ENCODE measurements at places on chromosomes 3 and 15.
A peak's percentile ranks its signal among the peaks of the same experiment; 100 is the strongest.

DNA sequence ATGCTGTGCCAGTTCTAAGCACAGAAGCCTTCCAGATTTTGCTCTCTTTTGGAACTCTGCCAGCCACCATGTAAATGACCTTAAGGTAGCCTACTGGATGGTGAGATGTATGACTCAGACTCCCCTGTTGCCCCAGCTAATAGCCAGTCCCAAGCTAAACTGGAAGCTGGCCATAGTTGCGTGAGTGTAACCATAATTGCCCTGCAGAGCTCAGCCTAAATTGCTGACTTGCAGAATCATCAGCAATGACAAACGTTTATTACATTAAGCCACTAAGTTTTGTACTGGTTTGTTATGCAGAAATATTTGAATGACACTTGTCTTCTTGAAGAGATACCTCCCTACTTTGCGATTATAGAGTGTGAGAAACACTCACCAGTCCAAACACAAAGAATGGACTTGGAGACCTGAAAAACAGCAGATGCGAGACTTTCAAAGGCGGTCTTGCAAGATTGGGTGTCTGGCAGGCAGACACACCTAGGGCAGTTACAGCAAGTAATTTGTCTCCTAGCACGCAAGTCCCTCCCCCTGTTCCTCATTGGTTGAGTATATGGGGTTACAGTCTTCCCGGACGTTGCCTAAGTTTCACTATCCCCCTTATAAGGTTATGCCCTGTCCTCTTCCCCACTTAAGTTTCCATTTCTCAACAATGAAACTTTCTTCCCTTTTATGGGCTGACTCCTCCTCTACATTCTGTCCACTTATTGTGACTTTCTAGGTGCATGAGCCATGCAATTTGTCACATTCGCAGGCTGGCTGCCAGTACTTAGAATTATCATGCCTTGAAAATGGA lies 83.6 kb upstream of the XCR1 start:
- no peak for DNase-seq

- DNase-seq = no peak
Observed at GRCh38 chr3:127929818-127930413, 14.9 kb downstream of the KBTBD12 start.

- DNase-seq = no peak
Observed at GRCh38 chr15:48695088-48695826, 49.7 kb upstream of the FBN1 start.

- no peak for DNase-seq
Observed at GRCh38 chr3:79162653-79163052, 605.1 kb downstream of the ROBO1 start.

GRCh38 chr3:156382458-156383346 lies 172.2 kb downstream of the SSR3 start:
- no peak for DNase-seq

GRCh38 chr3:32602206-32602605 lies 31.5 kb upstream of the DYNC1LI1 start:
- no peak for DNase-seq

GRCh38 chr3:115098354-115099073 lies 48.6 kb downstream of the ZBTB20 start:
- no peak for DNase-seq

- DNase-seq = no peak
Observed at GRCh38 chr3:128349963-128350599, 116.6 kb downstream of the DNAJB8 start.

DNA sequence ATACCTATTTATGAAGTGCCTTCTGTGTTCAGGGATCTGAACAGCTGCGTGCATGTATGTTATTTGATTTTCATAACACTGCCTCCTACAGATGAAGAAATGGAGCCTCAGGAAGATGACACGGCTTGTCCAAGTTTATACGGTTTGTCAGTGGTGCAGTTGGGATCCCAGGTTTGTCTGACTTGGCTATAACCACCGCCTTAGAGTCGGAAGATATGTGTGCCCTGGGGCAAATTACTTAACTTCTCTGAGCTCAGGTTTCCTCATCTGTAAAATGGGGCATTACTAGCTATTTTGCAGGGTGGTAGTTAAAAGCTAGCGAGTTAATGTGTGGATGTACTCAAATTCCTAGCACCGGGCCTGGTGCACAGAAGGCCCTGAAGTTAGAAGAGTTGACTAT lies 54.1 kb upstream of the ANP32A start:
- DNase-seq = no peak

- DNase-seq = no peak
Observed at GRCh38 chr3:192706272-192706671, 21.1 kb downstream of the FGF12 start.

DNA sequence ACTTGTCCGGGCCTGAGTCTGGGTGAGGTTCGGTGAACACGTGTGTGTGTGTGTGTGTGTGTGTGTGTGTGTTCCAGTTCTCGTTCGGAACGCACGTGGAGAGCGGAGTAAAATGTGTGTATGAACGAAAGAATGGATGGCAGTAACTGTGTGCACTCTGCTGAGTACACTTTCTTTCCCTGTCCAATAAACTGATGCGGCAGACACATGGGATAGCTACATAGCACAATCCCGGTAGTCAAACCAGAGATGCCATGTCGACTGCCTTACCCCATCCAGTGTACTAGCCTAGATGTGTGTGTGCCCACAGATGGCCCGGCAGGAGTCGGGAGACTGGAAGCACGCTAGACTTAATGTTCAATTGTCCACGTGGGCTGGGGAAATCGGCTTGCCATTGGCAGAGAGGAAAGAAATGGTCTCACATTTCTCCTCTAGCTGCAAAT lies 507 bp upstream of the GOLIM4 start:
- no peak for DNase-seq

DNA sequence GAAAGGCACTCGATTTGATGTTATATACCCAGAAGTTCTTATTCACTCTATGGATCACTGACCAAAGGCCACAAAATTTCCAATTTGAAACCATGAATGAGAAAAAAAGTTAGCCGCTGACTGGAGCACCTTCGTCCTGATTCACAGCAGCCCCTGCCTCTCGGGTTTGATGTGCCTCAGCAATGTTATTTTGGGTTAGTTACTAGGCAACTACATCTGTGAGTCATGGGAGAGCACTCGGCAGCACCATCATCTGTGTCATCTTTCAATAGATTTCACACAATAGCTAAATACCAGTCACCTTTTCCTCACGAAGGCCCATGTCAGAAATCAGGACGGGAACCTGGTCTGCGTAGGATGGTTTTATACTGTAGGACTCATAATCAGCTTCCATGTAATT lies 269.2 kb downstream of the ZBBX start:
- DNase-seq = no peak

DNA sequence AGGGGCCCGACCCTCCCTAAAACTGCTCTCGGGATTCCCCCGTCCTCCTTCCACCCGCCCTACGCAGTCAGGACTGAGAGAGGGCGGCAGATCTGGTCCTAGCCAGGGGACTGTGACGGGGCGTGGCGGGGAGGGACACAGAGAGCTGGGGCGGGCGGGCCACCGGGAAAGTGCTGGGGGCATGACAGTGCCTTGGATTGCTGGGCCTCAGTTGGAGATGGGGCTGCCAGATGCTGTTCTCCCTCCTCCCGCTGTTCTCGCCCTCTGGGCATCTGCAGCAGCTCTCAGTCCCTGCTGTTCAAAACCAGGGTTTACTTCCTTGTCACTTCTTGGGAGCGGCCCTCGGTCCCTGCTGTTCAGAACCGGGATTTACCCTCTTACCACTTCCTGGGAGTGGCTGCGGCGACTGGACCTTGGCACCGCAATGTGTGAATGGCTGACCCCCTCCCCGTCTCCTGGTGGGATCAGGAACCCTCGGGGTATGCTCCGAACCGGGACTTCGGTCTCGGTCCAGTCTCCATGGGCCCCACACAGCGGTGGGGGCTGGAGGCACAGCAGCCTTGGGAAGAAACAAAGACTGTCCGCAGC lies 1.8 kb upstream of the RPP25 start:
- DNase-seq = no peak

DNA sequence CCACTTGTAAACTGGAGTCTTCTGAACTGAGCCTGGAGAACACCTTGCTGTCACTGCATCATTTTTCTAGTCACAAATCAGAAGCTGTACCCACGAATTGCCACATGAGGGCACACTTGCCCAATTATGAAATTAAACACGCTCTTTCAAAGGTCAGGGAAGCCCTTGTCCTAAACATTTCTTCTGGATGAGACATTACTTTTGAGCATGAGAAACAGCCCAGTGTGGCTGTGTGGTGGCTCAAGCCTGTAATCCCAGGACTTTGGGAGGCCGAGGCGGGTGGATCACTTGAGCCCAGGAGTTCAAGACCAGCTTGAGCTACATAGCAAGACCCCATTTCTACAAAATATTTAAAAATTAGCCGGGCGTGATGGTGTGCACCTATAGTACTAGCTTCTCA lies 27.5 kb upstream of the CFAP161 start:
- DNase-seq = peak; percentile 16

GRCh38 chr3:149009732-149010131 lies 18.4 kb downstream of the GYG1 start:
- DNase-seq = no peak

DNA sequence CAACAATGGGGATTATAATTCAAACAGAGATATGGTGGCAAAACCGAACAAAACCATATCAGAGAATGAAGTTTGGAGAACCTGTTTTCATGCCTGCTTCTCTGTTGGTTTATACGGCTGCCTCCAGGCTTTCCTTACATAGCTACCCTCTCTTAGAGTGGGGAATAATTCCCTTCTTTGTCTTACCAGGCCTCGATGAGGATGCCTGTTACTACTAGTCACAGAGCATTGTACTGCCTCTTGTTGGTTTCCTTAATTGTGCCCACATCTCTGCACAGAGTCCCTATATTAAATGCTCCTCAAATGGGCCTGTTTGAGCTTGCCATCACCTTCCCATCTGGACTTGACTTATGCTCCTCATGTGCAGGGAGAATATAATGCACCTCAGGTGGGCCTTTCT lies 92.9 kb downstream of the NCEH1 start:
- DNase-seq = no peak

- peak; percentile 34 for DNase-seq
Observed at GRCh38 chr3:54427941-54428871, 305.9 kb downstream of the CACNA2D3 start.

DNA sequence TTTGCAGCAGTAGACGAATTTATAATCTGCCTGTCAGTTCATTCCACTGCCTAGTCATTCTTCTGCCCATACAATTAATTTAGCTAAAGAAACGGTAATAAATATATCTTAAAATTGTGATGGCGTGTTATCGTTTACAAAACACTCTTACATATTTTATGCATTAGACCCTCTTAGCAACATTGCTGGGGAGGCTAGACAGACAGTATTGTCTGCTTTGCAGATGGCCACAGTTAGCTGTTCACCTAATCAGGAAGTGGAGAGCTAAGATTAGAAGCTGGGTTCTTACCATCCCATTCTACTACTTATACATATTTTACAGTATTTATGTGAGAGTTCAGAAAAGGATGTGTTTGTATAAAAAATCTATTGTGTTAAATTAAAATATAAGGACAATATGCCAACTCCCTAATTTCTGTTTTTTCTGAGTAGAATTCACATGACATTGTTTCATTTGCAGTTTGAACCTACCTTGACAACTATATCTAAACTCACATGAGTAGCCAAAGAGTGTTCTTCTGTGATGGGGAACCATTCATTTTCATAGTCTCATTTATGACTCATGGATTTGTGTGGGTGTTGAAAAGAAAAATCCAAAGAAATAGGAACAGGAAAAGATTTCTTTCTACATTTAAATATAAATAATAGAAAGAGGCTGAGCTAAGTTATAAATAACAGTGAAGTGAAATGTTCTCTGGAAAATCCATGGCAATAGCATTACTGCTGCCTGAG lies 41.7 kb upstream of the C3orf80 start:
- no peak for DNase-seq

GRCh38 chr3:20400686-20401085 lies 214.7 kb upstream of the SGO1 start:
- DNase-seq = no peak

GRCh38 chr3:194906229-194906629 lies 220.5 kb downstream of the FAM43A start:
- DNase-seq = no peak

DNA sequence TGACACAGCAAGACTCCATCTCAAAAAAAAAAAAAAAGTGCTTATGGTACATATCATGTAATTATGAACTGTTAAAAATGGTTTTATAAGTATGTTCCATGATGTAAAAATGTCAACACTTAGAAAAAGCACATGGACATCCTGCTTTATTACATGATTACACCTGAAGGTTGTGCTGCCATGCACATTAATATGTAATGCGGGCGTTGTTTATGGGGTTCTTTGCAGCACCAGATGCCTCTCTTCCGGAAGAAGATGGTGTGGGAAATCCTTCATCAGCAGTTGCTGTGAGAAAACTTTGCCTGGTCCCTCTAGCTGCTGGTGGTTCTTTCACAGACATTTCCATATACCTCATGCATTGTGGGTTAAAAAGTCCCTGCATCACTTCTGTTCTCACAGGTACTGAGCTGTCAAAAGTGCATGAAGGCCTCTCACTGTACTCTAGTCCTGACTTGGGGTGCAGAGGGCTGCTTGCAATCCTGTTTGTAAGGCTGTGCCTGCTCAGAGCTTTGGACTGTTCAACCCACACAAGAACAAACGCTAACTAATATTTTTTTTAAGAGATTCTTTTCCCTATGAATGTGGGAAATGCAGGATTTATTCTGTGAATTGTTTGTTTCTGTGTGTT lies 43.6 kb downstream of the SENP2 start:
- DNase-seq = no peak

DNA sequence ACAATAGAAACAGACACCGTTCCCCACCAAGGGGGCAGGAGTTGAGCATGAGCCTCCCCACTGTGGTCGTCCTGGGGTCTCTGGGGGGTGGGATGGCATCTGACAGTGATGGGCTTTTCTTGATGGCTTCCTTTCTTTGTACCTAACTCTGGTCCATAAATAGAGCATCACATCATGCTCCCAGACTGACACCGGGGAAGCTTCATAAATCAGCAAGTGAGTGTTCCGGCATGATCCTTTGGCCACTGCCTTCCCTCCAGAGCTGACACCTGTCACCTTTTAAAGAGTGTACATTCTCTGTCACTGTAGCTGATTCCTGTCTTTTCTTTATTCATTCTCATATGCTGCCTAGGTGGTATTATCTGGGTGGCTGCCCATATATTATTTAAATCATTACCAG lies 129.9 kb downstream of the ROBO2 start:
- no peak for DNase-seq

DNA sequence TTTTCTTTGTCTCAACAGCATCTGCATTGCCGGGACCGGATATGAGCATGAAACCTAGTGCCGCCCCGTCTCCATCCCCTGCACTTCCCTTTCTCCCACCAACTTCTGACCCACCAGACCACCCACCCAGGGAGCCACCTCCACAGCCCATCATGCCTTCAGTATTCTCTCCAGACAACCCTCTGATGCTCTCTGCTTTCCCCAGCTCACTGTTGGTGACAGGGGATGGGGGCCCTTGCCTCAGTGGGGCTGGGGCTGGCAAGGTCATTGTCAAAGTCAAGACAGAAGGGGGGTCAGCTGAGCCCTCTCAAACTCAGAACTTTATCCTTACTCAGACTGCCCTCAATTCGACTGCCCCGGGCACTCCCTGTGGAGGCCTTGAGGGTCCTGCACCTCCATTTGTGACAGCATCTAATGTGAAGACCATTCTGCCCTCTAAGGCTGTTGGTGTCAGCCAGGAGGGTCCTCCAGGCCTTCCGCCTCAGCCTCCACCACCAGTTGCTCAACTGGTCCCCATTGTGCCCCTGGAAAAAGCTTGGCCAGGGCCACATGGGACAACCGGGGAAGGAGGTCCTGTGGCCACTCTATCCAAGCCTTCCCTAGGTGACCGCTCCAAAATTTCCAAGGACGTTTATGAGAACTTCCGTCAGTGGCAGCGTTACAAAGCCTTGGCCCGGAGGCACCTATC lies 5.0 kb downstream of the NUTM1 start:
- no peak for DNase-seq
